ENCODE measurements at places on chromosomes 16 and 17.

GRCh38 chr17:69944406-69944805 lies 130.6 kb upstream of the KCNJ16 start:
- DNase-seq, result no peak

DNA sequence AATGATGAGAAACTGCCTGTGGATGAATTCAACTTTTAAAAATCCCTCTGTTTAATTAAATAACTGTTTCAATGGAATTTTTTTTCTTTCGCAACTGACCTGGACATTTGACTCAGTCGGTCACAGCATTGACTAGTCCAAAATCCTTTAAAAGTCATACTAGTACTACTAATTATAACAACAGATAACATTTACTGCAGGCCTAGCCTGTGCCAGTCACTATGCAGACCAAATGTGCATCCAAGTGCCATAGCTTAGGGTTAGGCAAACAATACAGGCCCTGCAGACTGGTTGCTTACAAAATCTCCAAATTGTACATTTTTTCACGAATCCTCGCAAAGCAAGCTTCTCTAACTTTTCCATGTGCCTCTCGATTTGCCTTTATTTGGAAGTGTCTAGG lies 56.6 kb downstream of the MYOCD start:
- DNase-seq, result no peak

DNA sequence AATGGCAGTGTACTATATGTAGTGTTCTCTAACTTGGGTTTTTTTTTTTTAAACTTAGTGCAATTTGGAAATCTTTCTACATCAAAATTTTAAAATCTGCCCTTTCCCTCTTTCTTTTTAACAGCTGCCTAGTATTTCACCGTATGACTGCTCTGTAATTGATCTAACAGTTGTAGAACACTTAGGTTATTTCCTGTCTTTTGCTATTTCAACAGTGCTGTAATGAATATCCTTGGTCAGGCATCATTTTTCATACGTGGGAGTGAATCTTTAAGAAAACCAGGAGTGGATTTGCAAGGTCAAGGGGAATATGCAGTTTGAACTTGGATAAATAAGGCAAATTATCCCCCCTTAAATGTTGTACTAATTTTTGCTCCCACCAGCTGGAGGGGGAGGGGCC lies 3.8 kb downstream of the NLRC5 start:
- no peak for DNase-seq

- peak; percentile 72 for DNase-seq
These were observed 21.4 kb downstream of the ADORA2B start for GRCh38 chr17:15966183-15966878.

DNA sequence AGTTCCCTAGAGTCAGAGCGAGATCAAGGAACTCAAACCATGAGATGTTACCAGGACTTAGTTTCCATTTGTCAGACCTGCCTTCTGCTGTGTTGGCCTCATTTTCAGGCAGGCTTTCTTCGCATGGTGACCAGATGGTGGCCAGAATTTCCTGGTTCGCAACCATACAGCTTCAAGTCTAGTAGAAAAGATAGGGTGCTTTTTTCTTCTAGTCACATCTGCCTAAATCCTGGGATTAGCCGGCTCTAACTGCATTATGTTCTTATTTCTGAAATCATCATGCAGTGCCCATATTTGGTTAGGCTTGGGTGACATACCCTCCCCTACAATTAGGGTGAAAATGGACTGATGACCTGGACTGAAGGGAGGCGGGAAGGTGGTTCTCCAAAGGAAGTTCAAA lies 131.5 kb downstream of the SHISA9 start:
- no peak for DNase-seq

Data from suppressor macrophage (primary cell).